ENCODE measurements at places on chromosomes 13 and 19. TPM values are rescaled to one million over a fixed set of nuclear protein-coding genes. Genes with fewer than 3 reads are reported as not detected.

The ATXN8OS gene
- not detected for total RNA-seq

The GIPC3 gene
- total RNA-seq, result 9.2 TPM

The TEAD2 gene
- total RNA-seq, result 14.0 TPM

The LRRC25 gene
- total RNA-seq, result 82.2 TPM

The THAP8 gene
- total RNA-seq, result 6.2 TPM

The SPPL2B gene
- 96.4 TPM for total RNA-seq

The MEGF8 gene
- total RNA-seq, result 15.3 TPM

The CLDND2 gene
- 4.0 TPM for total RNA-seq

The SULT2B1 gene
- total RNA-seq, result not detected

The RYR1 gene
- total RNA-seq, result 3.0 TPM

The TDRD12 gene
- total RNA-seq, result 0.34 TPM
